Activated gamma-delta T cell treated with Interleukin-2 at 50 U/mL for 16 hours (primary cell): ENCODE measurements at places on chromosomes 1 and 21.

GRCh38 chr1:204503122-204503912, 8.7 kb upstream of the PIK3C2B start:
- DNase-seq: no peak

- no peak for DNase-seq
Measured at GRCh38 chr1:39720094-39720999, 18.3 kb upstream of the PPIE start.

DNA sequence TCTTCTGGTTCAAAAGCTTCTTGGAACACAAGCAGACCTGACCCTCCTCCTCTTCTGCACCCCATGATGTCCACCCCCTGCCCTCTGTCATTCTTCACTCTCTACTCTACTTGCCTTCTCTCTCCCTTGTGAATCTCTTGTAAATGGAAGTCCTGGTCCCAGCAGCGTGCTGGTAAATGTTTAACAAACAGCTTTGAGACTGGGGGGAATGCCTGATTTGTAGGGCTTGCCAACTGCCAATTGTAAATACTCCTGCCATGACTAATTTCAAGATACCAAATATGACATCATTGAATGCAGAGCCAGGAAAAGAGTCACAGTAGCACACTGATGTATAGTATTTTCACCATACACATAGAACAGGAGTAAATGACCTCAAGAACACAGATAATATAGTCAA, 40.9 kb upstream of the LRRN2 start:
- no peak for DNase-seq

DNA sequence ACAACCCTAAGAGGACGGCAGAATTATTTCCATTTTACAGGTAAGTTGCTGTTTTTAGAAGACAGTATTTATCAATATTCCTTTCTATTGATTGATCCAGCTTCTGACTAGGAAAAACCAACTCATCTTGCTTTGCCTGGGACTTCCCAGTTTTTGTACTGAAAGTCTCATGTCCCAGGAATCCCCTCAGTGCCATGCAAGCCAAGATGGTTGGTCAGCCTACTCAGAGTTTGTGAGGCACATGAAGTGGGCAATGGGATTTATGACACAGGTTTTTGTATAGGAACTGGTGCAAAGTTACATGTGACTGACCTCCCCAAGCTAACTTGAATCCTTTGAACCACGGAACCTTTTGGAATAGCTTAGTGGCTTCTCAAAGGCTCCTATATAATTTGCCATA, 45.5 kb downstream of the GNG12 start:
- no peak for DNase-seq

GRCh38 chr1:115890580-115890979, 49.7 kb upstream of the NHLH2 start:
- DNase-seq: no peak

- DNase-seq: no peak
Measured at GRCh38 chr1:232477728-232478127, 152.2 kb downstream of the SIPA1L2 start.

DNA sequence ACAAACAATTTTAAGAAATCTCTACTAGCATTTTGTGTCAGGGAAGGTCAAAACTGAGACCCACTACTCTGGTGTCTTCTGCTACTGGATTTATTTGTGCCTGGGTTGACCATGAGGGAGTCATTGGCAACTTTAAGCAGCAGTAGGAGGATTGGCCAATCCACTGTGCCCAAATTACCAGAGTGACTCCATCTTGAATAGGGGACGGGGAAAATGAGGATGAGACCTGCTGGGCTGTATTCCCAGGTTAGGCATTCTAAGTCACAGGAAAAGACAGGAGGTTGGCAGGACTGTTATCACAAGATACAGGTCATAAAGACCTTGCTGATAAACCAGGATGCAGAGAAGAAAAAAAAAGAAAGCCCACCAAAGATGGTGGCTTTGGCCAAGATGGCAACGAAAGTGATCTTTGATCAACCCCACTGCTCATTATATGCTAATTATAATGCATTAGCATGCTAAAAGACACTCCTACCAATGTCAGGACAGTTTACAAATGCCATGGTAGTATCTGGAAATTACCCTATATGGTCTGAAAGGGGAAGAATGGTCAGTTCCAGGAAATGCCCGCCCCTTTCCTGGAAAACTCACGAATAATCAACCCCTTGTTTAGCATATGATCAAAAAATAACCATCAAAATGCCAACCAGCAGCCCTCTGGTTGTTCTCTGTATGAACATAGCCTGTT, 200.9 kb downstream of the LTN1 start:
- DNase-seq: no peak

DNA sequence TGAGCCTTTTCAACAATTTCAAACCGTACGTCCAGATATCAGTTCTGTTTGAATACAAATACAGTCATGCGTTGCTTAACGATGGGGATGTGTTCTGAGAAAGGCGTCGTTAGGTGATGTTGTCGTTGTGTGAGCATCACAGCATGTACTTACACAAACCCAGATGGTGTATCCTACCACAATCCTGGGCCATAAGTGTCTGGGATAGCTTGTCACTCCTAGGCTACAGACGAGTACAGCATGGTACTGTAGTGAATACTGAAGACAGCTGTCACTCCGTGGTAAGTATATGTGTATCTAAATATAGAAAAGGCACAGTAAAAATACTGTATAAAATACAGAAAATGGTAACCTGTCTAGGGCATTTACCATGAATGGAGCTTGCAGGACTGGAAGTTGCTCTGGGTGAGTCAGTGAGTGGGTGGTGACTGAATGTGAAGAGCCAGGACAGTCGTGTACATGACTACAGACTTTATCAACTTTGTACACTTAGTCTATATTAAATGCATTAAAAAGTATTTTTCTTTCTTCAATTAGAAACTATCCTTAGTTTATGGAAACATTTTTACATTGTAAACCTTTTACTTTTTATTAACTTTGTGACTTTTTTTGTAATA, 10.5 kb upstream of the OR2W3 start:
- DNase-seq: no peak

DNA sequence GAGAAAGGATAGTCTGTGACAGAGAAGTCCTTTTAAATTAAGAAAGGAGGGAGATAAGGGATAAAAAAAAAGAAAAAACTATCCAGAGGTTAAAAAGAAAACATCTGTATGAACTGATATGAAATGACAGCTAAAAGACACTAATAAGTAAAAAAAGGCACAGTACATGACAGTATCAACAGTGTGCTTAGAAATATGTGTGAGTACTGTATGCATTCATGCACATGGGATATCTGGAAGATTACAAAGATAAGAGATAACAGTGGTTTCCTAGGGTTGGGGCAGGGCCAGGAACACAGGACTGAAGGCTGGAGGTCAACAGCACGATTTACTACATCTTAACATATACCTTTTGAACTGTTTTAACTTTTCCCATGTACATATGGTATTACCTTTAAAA, 13.3 kb downstream of the PTP4A2 start:
- DNase-seq: no peak

DNA sequence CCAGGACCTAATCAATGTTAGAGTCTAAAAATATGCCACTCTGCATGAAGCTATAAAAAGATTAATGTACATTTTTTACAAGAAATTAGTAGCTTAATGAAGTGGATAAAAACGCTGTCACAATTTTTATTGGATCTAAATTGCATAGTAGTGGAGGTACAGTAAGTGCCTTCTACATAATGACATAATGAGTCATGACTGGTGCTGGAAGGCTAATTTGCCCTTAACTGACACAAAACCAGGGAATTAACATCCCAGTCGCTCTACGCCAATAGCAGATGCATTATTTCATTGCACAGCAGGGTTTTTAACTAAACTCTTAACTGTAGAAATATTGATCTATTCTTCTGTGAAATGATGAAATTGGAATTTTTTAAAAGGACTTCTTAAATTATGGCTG, 33.3 kb downstream of the RRAGC start:
- DNase-seq: no peak

GRCh38 chr1:181562395-181562794, 79.1 kb downstream of the CACNA1E start:
- DNase-seq: no peak

GRCh38 chr1:65995336-65995735, 202.6 kb downstream of the PDE4B start:
- no peak for DNase-seq

GRCh38 chr1:110309767-110310166, 29.4 kb upstream of the RBM15 start:
- no peak for DNase-seq

- DNase-seq: no peak
Measured at GRCh38 chr21:15060543-15061175, 4.1 kb downstream of the NRIP1 start.

DNA sequence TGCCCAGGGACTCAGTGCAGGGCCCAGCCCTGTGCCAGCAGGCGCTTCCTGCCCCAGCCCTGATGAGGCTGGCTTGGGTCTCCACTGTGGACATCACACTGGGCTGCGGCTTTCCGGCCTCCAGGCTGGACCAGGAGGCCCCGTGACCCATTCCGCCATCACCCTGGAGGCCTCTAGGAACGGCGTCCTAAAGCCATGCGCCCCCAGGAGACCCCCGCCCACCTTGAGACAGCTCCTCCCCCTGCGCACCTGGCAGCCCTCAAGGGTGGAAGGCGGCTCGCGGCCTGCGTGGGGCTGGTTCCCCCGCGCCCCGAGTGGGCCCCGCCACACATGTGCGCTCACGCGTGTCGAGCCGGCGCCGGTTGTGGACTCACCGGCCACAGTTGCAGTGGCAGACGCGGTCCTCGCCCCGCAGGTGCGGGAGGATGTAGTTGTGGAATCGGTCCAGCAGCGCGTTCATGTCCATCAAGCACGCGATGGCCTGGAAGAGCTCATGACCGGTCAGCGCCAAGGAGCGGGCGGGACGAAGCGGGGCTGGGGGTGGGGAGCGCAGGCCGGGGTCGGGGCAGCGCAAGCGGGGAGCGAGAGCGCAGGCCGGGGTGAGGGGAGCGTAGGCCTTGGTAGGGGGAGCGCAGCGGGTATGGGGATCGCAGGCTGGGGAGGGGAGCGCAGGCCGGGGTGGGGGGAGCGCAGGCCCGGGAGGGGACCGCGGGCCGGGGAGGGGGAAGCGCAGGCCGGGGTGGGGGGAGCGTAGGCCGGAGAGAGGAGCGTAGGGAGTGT, 924 bp downstream of the TMEM240 start:
- no peak for DNase-seq

- no peak for DNase-seq
Measured at GRCh38 chr1:66172272-66172671, 361.7 kb upstream of the SGIP1 start.

- no peak for DNase-seq
Measured at GRCh38 chr1:92989936-92990583, 28.8 kb upstream of the DIPK1A start.

DNA sequence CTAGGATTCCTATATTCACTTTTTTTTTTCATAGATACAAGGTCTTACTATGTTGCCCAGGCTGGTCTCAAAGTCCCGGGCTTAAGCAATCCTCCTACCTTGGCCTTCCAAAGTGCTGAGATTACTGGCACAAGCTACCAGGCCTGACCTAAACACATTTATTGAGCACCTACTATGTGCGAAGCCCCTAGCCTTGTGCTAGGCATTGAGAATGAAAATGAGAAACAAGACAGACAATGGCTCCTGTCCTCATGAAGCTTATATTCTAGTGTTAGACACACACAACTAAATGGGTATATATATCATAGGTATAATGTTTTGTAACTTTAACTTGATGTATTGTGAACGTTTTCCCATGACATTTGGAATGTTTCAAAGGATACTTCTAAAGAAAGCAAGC, 11.5 kb downstream of the TMEM50A start:
- DNase-seq: no peak

- no peak for DNase-seq
Measured at GRCh38 chr1:26752519-26752918, 35.2 kb upstream of the PIGV start.

DNA sequence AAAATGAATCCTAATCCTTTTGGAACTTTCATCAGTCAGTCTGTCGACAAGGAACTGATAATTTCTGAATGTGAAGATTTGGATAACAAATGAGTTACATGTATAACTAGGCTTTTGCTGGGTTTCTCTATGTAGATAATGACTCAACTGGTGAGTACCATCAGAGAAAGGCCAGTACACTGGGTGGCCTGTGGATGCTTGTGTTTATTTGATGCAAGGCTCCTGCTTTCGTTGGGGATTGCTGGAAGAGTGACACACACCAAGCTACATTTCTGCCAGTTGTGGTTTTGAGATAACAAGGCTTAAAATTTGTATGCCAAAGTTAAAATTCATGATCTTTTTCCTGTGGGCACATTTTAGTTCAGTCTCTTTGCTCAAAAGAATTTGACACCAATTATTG, 115.7 kb upstream of the UBE2U start:
- no peak for DNase-seq

- no peak for DNase-seq
Measured at GRCh38 chr1:9722378-9722749, 70.8 kb downstream of the PIK3CD start.

- no peak for DNase-seq
Measured at GRCh38 chr21:45593162-45594022, 50.1 kb upstream of the PCBP3 start.

DNA sequence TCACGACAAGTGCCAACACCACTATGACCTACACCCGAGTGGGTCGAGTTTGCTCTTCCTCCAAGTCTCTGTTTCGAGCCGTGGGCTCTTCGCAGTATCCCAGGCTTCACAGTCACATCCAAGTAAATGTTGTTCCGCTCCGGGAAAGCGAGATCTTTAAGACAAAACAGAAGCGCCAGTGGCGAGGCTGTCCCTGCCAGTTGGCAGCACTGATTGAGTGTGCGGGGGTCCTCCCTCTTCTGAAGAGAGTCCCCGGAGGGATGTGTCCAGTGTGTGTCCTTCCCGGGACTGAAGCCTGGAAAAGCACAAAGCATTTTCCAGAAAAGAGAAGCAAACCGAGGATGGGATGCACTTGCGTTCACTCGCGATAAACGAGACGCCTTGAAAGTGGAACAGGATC, 158.9 kb downstream of the PRDM16 start:
- no peak for DNase-seq

DNA sequence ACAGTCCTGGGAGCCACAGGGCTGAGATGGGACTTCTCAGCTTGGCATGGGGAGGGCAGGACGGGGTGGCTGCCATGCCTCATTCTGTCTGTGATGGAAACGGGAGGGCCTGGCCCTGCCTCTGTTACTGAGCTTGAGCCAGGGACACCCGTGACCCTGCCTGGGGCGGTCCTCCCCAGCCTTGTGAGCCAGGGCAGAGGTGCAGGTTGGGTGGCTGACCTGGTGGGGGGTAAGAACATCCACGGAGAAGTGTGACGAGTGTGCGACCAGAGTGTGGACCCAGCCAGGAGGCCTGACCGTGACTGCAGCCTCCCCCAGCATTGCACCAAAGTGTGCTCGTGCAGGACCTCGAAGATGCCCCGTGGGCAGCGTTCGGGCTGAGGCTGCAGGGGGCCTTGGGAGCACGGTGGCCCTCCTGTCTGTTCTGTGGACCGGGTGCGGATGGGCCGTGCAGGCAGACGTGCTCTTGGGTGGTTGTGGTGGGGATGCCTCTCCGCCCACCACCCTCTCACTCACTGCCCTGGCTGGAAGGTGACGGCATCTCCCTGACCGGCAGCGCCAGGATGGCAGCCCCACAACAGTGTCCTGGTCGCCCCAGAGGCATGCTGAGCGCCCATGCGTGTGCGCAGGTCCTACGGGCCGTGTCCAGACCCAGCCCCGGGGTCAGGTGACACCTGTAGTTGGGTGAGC, 45.4 kb downstream of the SKI start:
- DNase-seq: no peak

- no peak for DNase-seq
Measured at GRCh38 chr21:31514598-31514997, 144.9 kb upstream of the SOD1 start.

GRCh38 chr1:69269491-69269890, 298.2 kb upstream of the LRRC7 start:
- no peak for DNase-seq

GRCh38 chr1:93878501-93878888, 511 bp downstream of the DNTTIP2 start:
- DNase-seq: peak; percentile 63
